ENCODE measurements at places on chromosomes 7 and 10.

- DNase-seq = no peak
Measured at GRCh38 chr7:43856316-43856715, 13.0 kb downstream of the MRPS24 start.

DNA sequence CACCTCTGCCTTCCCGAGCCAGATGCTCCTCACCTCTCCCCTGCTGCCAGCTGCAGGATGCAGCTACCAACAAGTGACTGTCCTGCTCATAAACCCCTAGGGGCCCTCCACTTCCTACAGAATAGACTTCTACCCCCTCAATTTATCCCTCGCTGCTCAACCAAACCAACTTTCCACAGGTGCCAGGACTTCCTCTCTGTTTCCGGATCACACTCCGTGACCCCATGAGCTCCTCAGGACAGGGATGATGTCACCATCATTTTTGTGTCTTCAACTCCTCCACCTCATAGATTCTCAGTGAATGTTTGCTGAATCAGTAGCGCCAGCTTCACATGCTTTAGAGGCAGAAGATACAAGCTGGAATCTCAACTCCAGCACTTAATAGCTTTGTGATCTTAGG is 25.8 kb upstream of the ADRB1 start:
- DNase-seq = no peak

GRCh38 chr10:124040451-124041188 is 52.8 kb downstream of the CHST15 start:
- no peak for DNase-seq

GRCh38 chr10:21174715-21175495 is 277.8 kb upstream of the NEBL start:
- no peak for DNase-seq

- DNase-seq = no peak
Measured at GRCh38 chr10:100705139-100705538, 40.2 kb upstream of the PAX2 start.

DNA sequence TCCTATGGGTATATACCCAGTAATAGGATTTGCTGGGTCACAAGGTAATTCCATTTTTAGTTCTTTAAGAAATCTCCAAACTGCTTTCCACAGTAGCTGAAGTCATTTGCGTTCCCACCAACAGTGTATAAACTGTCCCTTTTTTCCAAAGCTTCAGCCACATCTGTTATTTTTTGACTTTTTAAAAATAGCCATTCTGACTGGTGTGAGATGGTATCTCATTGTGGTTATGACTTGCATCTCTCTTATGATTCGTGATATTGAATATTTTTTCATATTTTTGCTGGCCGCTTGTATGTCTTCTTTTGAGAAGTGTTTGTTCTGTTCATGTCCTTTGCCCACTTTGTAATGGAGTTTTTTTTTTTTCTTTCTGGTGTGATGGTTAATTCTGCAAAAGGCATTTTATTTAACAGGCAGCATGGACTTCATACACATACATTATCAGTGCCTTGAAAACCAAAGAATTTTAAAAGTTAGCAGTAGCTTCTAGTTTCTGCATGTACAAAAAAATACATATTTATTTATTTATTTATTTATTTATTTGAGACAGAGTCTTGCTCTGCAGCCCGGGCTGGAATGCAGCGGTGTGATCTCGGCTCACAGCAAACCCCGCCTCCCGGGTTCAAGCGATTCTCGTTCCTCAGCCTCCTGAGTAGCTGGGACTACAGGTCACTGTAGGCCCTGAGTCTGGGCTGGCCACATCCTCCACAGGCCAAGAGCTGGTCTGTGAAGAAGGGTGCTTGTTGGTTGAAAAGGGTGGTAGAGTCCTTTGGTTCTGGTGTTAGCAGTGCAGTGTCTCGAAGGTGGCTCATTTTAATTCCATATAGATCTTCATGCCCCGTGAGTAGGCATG is 32.3 kb downstream of the AGR3 start:
- no peak for DNase-seq

- no peak for DNase-seq
Measured at GRCh38 chr7:8228766-8229674, 32.9 kb downstream of the ICA1 start.

- DNase-seq = no peak
Measured at GRCh38 chr10:48792687-48793096, 108.0 kb downstream of the WDFY4 start.

- DNase-seq = no peak
Measured at GRCh38 chr10:126042354-126042753, 146.0 kb downstream of the FANK1 start.

GRCh38 chr10:71980181-71981014 is 16.2 kb downstream of the CHST3 start:
- DNase-seq = no peak

DNA sequence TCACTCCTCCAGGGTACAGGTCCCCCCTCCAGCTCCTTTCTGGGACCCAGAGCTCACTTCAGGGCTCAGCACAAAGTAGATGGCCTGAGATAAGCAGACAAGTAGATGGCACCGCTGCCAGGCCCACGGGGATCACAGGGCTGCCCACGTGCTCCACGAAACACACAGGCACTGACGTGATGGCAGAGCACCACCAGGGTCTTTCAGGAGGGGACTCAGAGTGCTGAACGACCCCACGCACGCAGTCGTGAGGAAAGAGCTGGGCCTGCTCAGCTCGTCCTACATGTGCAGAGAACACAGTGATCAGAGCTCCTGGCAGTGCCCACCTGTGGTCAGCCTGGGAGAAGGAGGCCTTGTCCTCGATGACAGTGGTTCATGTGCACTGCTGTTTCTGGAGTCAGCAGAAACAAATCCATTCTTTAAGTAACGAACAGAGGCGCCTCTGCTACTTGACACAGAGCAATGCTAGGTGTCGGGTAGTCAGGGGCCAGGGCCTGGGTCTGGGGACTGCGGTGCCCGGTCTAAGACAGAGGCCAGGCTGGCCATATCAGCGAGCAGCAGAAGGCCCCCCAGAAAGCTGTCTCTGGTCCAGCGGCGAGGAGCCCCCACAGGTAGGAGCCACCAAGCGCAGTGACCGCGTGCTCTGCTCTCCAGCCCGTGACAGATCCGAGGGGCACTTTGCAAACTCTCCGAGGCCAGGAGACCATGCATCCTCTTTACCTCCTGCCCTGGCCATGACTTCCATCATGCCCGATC is 129.8 kb upstream of the FAM20C start:
- DNase-seq = no peak

DNA sequence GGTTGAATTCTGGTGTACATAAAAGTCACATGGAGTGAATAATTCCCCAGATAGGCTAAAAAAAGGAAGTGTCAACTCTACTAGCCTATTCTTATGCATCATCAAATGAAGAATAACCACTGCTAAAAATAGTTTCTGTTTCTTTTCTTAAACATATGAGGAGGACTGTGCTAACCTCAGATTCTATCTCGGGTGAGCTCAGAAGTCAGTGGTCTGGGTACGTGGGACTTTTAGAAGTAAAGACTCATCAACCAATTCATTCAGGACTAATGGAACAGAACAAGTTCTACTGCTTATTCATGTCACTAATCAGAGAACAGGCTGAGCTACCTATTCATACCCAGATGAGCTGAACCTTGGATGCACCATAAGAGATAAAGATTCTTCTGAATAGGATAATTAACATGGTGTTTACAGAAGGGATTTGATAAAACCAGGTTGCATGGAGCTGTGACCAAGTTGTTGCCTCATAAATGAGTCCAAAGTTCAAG is 9.5 kb upstream of the ASAH2 start:
- no peak for DNase-seq

DNA sequence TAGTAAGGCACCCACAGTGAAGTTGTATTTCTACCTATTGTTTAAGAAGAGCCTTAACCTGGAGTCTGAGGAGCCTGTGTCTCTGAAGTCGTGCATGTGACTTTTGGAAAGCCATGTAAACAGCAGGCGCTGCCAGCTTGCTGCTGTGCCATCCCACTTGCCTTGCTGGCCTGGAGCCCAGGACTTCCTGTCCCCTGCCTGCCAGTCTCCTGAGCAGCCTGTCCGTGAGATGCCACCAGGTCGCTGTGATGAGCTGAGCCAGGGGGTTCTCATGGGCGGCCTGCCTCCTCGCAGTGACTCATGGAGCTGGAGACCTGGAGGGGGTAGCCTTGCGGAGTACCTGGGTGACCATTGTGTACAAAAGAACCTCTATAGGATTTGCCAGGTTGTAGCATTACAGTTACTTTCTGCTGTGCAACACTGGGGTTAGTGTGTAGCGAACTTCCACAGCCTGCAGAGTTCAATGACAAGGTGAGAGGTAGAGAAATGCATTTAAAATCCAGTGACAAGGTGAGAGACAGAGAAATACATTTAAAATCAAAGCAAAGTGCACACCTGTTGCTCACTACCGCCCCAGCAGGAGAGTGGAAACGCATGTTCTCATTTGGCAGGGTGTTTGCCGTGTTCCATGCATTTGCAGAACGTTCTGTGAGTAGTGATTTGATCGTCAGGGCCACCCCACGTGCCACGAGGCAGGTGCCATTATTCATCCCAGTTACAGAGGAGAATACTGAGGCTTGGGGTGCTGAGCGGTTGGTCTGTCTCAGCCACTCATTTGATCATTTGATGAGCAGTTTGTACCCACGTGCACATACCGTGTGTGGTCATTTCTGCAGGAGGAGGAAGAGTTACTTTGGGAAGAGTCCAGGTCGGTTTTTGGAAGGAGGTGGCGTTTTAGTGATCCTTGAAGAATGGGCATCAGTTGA is 36.6 kb upstream of the BHLHA15 start:
- DNase-seq = no peak

GRCh38 chr10:86599729-86600128 is 54.6 kb upstream of the OPN4 start:
- no peak for DNase-seq

DNA sequence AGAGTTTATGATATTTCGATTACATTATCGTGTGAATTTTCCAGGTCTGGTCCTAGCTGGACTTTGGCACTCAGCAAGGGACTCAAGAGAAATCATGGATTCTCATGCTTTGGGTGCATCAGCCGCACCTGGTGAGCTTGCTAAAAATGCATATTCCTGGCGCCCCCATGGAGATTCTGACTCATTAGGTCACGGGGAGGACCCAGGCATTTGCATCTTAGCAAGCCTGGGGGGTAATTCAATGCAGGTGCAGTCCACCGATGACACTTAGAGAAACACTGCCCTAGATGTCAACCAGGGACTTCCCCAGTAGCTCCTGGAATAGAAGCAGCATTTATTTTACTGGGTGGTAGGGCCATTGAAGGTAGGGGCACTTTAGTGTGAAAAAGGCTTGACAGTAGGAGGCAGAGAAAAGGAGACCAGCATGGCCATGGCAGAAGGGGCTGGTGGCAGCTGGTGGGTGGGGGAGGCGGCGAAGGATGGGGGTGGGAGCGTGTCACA is 29.9 kb upstream of the PDCD4 start:
- no peak for DNase-seq

DNA sequence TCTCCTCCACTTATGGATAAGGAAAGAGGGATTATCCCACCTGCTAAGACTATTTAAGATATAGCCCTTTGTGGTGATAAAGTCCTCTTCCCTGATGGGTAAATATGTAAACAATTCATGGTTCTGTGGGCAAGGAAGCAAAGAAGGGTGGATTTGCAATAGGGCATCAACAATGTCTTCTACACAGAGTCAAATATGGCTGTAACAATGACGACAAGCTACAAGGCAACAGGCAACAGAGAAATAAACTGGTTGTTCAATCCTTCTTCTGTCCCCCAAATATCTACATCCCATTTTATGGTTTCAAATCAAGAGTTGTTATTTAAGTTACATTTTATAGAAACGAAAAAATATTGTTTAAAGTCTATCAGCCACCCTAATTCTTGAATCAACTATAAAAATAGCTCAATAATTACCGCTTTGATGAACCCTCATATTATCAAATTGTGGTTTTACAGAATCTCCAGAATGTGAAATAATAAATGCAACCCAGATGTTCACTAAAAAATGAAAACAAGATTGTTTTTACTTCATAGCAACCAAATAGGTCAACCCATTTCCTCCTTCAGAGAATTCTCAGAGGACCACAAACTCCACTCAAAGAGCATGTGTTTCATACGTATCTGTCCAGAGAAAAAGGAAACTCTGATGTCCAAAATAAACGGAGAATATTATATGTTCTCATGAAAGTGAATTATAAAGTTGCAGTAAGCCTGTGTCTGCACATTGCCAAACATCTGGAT is 13.8 kb downstream of the CYTH3 start:
- DNase-seq = no peak

- DNase-seq = no peak
Measured at GRCh38 chr7:102030696-102031095, 213.3 kb downstream of the CUX1 start.

DNA sequence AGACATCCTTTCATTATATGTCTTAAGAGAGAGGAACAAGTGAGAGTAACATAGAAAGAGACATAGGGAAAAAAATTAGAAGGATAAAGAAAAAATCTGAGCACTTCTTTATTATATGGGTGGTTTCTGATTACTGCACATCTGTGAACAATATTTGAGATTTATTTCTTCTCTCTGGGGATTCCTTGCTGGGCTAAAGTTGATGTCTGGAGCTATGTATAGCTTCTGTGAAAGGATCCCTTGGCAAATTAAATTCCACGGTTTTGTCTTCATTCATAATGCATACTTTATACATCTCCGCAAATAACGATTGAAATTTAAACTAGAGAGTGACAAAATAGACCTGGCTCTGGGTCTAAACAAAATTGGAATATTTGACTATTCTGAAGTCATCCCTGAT is 232.2 kb upstream of the CTBP2 start:
- no peak for DNase-seq

GRCh38 chr7:30321882-30322192 is 37.4 kb downstream of the ZNRF2 start:
- DNase-seq = no peak

GRCh38 chr10:50452603-50453002 is 171.2 kb downstream of the SGMS1 start:
- DNase-seq = no peak

- DNase-seq = no peak
Measured at GRCh38 chr10:50310560-50311174, 59.4 kb upstream of the ASAH2 start.

GRCh38 chr10:52004342-52004949 is 305.1 kb upstream of the CSTF2T start:
- DNase-seq = no peak

- no peak for DNase-seq
Measured at GRCh38 chr10:15642095-15642494, 77.6 kb downstream of the ITGA8 start.

DNA sequence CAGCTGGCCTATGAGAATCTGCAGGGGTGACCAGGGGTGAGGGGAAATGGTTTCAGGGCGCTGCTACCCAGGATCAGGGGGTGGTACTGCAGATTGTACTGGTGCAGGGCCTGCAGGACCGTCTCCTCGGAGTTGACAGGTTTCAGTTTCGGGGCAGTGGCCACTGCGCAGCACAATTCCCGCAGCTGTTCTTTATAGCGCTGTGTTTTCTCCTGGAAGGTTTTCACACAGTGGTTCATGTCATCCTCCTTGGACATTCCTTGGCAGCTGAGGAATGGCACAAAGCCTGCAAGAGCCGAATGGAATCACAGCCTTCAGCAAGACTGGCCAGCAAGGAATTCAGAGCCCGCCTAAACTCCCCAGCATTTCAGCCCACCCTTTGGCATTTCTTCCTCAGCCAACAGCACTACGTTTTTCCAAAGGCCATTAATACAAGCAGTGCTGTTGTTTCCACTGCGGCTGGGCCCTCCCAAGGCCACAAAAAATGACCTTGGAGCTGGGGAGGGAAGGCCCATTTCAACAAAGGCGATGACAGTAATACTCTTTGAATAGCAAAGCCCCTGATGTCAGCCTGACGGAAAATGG is 44.9 kb downstream of the PNLIPRP2 start:
- no peak for DNase-seq
